ENCODE measurements at places on chromosomes 3 and 15.

- no peak for DNase-seq
Observed at GRCh38 chr3:195467641-195468390, 25.0 kb upstream of the ACAP2 start.

GRCh38 chr15:67823314-67824196 is 1.8 kb upstream of the SKOR1 start:
- DNase-seq, result no peak

DNA sequence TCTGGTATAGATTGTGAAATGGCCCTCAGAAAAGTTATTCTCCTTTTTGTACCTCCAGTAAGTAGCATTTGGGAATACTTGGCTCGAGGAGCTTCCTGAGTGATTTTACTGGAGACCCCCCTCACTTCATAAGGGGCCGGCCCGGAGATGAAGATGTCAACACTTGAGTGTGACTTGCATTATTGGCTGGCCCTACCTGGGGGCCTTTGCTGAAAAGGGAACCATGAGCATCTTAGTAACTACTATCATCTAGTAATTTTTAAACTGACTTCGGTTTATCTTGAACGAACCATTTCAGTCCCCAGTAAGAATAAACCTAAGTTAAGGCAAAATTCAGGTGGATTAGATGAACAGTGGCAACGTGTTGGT is 1.3 kb downstream of the FAIM start:
- no peak for DNase-seq

DNA sequence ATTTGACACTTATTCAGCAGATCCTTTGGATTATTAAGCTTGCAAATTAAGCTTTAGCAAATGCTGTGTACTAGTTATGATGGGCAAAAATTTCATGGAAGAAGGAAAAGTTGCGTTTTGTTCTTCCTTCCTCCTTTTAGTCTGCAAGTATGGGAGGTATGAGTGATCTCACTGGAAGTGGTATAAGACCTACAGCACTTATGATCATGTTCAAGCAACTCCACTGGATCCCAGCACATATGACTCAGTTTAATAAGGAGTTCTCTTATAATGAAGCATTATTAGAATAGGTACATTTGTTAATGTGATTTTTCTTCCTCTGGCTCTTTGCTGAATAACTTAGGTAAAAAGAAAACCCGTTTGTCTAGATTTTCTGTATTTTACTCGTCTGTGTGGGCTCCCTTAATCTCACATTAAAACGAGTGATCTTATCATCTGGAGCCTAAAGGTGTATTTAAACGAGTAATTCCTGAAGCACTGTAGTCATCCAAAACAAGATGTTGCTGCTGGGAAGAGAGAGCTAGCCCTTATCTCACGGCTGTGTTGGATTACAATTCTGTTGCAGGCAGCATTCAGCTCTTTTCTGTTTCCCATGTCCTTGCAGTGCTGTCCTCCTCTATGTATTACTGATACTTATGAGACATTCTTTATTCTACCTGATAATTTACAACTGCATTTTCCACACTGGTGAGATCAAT is 264.9 kb downstream of the GBE1 start:
- no peak for DNase-seq

DNA sequence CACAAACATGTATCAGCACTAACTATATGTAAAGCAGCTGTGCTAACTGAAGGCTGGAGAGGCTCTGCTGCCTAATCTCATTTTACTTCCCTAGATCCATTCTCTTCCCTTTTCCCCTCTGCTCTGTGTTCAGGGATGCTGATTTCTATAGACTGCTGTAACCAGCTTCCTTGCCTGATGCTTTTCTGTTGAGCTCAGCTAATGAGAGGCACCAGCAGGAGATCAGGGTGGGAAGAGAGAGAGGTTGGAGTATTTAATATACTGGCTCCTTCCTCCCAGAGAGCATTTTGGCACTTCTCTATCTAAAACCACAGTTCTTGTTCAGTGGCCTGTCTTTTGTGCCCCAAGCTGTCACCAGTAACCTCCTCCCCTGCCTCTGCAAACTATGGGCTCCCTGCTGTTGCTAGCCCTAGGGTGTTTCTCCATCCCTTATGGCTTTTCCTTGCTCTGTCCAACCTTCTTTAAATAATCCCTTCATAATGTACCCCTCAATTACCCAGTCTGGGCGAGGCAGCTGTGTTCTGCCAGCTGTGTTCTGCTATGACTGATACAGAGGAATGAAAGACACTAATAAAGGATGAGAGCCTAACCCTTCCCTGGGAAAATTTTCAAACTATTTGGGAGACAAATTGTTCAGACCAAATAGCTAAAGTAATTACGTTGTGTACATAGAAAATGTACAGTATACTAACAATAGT is 69.5 kb downstream of the CADPS start:
- DNase-seq, result no peak

DNA sequence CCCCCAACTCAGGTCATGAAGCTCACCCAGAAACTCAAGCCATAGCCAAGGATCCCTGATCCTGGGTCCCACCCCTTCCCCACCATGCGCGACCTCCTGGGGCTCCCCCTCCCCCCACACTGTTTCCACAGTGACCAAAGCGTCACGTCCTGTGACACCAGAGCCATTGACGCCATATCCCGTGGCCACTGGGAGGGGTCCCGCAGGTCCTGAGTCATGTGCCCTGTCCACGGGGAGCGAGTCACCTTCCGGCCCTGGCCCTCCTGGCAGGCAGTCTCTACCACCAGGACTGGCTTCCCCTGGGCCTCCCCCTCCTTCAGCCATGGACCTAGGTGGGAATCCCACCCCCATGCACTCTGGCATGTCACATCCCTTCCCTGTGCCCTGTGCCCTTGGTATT is 15.6 kb downstream of the SEMA3F start:
- DNase-seq, result no peak

GRCh38 chr15:101489599-101490407 is at the start of gene PCSK6:
PCSK6 (minus strand) TSS chr15:101489707; CDS start chr15:101489670, 37 bp downstream.
- no peak for DNase-seq

DNA sequence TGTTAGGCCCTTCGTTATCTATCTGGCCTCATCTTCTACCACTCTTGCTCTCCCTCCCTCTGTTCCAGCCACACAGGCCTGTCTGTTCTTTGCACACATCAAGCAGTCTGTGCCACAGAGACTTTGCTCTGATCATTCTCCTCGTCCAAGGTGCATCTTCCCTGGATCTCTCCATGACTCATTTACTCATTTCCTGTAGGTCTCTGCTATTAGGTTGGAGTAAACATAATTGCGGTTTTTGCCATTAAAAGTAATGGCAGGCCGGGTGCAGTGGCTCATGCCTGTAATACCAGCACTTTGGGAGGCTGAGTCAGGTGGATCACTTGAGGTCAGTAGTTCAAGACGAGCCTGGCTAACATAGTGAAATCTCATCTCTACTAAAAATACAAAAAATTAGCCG is 9.5 kb upstream of the C3orf49 start:
- no peak for DNase-seq

Data from HCT116 (cell line).